GM12891 (cell line): ENCODE measurements at places on chromosomes 7 and 10.

DNA sequence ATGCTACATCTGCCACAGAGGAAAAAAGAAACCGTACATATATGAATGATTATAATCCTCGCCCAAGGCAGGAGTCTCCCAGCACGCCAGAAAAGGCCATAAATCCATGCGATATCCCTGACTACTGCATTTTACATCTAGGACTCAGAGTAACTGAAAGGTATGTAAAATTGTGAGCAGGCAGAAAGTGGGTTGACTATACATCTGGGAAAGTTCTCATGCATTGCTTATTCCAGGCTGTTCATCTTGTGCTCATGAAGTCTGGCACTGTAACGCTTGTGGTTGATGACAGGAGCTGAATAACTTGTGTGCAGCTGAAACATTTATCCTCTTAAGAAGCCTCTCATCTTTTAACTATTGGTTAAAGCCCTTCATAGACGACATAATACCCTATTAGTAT lies 193.4 kb upstream of the STEAP4 start:
- no peak for DNase-seq

DNA sequence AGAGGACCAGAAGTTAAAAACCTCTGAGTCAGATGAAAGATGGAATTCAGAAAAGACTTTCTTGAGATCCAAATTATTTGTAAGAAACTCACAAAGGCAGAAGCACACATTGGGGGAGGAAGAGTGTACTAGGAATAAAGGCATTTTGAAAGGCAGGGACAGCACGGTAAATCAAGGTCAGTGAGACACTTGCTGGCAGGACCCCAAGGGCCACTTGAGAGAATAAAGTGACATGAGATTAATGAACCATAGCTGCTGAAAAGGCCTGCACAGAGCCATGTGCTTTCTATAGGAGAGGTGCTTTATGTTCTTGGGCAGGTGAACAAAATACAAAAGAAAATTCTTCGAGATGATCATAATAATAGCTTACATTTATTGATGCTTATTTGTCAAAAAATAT lies 929.9 kb upstream of the MBL2 start:
- no peak for DNase-seq

- no peak for DNase-seq
Observed at GRCh38 chr7:99254390-99254789, 18.2 kb upstream of the MYH16 start.

DNA sequence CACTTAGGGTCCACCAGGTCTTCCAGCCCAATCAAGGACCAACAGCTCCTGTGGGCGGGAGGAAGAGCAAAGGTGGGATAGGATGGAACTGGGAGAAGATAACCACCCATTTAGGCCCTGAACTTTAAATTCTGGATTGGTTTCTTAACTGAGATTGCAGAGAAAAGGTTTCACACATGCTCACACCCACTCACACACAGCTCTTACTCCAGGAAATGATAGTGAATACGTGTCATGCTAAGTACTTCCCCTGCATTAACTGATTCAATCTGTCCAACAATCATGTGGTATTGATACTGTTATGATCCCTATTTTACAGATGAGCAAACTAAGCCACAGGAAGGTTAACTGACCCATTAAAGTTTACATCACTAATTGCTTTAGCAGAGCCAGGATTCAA lies 4.6 kb upstream of the CYP3A4 start:
- DNase-seq = no peak

GRCh38 chr7:117780832-117781231 lies 92.4 kb downstream of the CTTNBP2 start:
- DNase-seq = no peak

DNA sequence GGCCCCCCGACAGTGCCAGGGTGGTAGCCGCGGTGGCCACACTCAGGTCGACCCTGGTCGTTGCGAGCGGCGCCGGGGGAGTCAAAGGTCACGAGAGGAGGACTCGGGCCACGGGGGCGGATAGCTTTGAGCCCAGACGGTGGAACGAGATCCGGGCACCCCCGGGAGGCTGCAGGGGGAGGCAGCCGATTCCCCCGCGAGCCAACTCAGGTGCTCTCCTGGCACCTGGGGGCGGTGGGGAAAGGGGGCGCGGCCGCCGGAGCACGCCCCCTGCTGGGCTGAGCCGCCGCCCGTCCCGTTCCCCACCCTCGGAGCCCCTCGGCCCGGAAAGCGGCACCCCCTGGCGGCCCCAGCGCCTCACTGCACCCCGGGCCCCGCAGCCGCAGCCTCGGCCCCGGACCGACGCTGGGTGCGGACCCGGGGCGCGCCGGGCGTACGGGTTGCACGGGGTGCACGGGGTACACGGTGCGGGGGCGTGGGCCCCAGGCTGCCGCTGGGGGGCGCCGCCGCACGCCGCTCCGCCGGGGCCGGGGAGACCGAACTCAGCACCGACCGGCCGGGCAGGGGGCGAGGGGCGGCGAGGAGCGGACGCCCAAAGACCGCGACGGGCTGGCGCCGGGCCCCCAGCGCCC lies 521 bp upstream of the NYAP1 start:
- DNase-seq = peak; percentile 82

DNA sequence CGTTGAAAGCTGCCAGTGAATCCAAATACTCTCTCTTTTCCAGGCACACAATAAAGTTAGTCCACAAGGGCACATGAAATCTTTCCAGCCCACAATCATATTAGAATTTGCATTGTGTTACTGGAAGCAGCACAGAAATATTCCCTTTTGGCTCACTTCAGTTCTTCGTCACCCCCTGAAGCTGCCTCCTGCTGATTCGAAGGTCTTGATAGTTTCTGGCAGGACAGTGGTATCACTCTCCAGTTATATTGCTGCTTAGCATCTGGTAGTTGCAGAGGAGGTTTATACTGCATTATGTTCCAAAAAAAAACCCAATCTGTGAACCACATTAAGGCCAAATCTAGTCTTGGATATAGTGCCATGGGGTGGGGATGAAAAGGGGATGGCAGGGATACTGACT lies 253.2 kb downstream of the BICC1 start:
- no peak for DNase-seq

DNA sequence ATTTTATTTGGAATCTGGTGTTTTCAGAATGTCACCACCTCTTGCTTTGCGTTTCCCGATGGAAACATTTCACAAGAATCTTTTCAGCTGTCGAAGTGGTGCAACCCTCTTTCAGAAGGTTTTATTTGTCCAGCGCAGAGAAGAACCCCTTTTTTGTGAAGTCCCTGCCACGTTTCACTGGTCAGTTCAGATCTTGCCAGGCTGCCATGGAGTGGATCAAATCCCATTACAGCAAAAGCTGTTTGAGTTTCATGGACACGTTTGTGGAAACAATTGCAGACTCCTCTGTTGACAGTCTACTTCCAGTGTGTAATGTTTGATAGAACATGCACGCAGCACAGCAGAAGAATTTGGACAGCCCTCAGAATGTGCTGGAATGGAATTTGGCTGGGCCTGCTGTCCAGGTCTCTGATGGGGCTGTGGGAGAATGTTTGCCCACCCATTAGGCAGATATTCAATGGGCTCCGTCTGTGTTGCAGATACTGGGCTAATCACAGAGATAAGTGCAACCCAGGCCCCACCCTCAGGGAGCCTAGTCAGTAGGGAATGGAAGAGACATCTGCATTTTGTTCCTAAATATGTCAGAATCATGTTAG lies 143.2 kb downstream of the GRK5 start:
- DNase-seq = no peak

DNA sequence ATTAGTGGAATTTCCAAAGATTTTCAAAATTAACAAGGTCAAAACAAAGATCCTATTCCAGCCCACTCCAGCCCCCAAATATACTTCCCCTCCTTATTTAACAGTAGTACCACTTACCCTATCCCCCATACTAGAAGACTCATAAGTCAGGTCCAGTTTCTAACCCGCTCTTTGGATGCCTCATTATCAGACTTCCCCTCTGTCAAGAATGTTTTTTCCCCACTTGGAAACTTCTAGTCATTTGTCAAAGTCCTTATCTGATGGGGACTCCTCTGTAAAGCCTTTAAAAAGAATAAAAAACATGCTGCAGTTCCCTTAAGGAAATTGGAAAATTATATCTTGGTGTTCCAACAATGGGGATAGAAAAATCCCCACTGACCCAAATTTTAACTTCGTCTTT lies 70.1 kb downstream of the IMMP2L start:
- no peak for DNase-seq
